ENCODE measurements at places on chromosomes 5 and 9.

DNA sequence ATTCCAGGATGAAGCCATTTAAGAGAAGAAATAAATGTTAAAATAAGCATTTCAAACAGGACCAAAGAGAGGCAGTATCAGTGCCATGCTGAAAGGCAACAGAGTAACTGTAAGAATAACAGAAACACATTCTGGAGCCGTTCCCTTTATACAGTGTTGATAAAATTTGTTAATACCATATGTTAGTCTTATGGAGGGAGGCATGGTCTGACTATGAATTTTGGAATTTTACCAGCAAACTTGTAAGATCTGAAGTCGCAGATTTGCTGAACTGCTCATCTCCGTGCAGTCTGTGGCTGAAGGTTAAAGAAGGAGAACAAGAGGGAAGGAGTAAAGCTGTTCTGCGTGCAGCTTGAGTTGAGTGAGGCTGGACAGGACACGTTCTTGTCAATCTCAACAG is 508.4 kb downstream of the NFIB start:
- DNase-seq: no peak

- no peak for DNase-seq
Observed at GRCh38 chr5:9455826-9456434, 89.9 kb downstream of the SEMA5A start.

- DNase-seq: peak; percentile 18
Observed at GRCh38 chr5:1111241-1111726, 579 bp downstream of the SLC12A7 start.

- DNase-seq: peak; percentile 74
Observed at GRCh38 chr9:105154723-105155191, 89.7 kb upstream of the SLC44A1 start.

- no peak for DNase-seq
Observed at GRCh38 chr9:125681086-125681622, 25.9 kb downstream of the MAPKAP1 start.

DNA sequence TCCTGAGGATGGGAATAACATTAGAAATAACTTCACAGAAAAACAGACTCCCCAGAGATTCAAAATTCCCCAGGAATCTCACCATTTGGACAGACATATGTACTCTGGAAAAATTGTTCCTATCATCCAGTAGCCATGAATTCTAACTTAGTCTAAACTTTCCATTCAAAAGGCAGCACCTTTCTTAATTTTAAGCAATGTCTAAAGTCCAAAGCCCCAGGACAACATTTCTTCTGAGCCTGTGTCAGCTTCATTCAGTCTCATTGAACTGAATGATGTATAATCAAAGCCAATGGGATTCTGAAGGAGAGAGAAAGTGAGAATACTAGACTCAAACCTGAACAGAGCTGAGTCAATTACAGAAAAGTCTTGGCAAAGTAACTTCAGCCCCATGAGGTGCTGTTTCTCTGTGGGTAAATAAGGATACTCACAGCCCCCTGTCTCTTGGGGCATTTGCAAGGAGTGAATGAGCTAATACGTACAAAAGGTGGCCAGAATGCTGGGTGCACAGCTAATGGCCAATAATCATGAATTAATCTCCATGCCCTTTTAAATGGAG is 140.6 kb downstream of the SEMA5A start:
- no peak for DNase-seq

- DNase-seq: no peak
Observed at GRCh38 chr5:81006947-81007636, 46.9 kb downstream of the RASGRF2 start.

GRCh38 chr9:70539001-70539400 is 124.5 kb upstream of the KLF9 start:
- peak; percentile 43 for DNase-seq

- DNase-seq: peak; percentile 83
Observed at GRCh38 chr9:129336601-129337331, 158.7 kb upstream of the IER5L start.

GRCh38 chr5:170327829-170328228 is 30.3 kb upstream of the LCP2 start:
- DNase-seq: no peak

- DNase-seq: no peak
Observed at GRCh38 chr5:64519263-64519662, 13.4 kb downstream of the RGS7BP start.

DNA sequence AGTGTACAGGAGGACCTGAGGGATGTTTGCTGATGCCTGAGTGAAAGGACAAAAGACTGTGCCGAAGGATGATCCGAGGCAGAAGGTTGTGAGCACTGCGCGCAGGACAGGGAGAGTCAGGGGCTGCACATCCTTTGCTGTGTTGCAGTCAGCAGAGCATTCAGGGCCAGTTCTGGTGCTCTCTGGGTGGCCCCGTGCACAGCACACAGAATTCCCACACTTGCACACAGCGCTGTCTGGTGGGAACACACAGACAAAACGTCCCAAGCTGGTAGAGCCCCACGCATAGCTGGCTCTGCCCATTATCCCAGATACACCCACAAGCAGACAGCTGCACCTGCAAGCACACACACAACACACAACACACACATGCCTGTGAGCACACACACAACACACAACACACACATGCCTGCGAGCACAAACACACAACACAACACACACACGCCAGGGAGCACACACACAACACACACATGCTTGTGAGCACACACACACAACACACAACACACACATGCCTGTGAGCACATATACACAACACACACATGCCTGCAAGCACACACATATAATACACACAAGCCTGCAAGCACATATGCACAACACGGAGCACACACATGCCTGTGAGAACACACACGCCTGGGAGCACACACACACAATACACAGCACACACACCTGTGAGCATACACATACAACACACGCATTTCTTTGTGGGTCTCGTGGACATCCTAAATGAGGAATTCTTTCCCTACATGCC is 74.4 kb downstream of the FGF18 start:
- no peak for DNase-seq

- no peak for DNase-seq
Observed at GRCh38 chr9:92524881-92525280, 10.9 kb downstream of the ECM2 start.

Data from EH (cell line).